NCI-H2081 (cell line): ENCODE measurements at places on chromosomes 16 and 17.

DNA sequence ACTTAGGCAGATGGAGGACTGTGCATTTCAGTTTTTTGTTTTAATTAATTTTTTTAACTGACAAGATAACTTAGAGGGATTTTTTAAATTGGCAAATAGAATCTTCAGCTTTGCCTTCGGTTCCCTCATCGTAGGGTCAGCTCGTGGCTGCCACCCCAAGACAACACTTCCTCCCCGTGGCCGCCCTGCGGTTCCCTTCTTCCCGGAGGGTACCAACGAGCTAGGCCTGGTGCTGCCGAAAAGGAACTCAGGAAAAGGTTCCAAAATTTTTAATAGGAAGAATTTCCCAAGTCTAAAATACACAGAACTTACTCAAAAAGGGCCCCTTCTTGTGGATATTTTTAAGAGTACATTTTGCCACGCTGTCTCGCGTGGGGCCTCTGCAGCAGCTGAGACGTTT is 210.4 kb upstream of the CHMP6 start:
- no peak for DNase-seq

DNA sequence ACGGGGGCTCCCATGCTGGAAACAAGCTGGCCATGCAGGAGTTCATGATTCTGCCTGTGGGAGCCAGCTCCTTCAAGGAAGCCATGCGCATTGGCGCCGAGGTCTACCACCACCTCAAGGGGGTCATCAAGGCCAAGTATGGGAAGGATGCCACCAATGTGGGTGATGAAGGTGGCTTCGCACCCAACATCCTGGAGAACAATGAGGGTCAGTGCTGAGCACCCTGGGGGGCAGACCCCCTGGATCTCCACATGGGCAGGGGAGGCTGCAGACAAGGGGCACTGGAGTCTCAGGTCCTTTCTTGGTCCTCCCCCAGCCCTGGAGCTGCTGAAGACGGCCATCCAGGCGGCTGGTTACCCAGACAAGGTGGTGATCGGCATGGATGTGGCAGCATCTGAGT is 4.2 kb downstream of the ENO3 start:
- no peak for DNase-seq

DNA sequence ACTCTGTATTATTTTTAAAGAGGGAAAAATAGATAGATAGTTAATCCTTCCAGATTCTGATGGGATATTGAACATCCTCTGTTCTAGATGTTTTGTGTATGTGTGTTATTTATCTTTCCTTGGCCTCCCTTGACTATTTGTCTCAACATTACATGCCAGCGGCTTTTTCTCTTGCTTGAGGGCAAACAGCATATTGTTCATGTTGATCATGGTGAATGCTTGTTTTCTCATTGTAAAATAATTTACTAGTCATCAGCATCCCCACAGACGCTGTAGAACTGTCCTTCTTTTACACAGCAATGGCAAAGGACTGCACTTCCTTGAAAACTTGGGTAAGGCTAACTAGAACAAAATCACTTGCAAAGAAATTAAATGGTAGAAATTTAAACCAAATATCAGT is 1376.4 kb upstream of the GOT2 start:
- no peak for DNase-seq

GRCh38 chr16:54290833-54291655 is 4.5 kb upstream of the IRX3 start:
- no peak for DNase-seq

DNA sequence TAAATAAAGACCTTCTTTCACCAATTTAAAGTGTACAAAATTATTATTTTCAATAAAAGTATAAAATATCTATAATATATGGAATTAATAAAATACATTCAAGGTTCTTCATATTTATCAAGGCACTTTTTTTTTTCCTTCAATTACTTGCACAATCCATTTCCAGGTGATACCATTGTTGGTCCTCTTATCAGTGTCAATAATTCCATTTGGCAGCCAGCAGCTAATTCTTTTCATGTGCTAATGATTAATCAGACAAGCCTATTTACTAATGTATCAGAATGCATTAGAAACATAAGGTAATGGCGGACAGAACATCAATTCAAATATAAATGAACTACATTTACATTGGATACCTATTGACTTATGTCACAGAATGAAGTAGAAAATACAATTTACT is 622.2 kb downstream of the TOX3 start:
- DNase-seq: no peak

GRCh38 chr16:88957887-88958577 is 19.0 kb downstream of the CBFA2T3 start:
- no peak for DNase-seq

- no peak for DNase-seq
These were observed 17.1 kb downstream of the RAI1 start for GRCh38 chr17:17698371-17698770.
